Right forelimb (tissue), 1 donor: ENCODE measurements at places on chromosomes 13 and 19.

- DNase-seq, result no peak
These were observed 3.1 kb downstream of the SPC24 start for GRCh38 chr19:11152318-11153062.

DNA sequence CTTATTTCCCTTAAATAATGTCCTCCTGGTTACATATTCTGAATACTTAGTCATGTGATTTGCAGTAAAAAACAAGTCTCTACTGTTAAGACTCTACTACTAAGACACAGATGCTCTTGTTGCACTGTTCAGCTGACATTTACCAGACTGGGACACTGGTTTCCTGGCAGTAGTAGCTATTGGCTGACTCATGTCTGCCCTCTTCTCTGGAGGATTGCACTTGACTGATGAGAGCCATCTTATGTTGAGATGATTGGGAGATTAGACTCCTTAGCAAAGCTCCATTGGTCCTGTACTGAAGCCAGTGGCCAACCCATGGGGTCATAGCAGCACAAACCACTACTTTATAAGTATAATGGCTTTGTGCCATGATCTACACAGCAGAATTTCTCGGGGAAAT is 1672.6 kb upstream of the PCDH20 start:
- DNase-seq, result no peak

DNA sequence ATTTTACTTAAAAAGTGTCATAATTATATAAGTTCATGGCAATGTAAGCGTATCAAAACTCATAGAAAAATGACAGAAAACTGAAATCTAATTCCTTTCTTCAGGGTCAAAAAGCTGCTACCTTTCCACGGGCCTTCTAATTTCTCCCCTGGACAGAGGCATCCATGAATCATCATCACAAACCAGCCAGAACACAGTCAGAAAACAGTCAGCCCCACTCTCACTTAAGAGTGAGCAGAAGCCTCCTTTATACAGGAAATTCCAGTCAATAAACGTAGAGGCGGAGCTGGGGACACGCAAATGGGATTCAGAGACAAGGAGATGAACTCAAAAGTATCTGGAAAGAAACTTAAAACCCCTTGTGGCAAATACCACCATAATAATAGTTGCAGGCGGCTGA is 54.2 kb upstream of the ABCC4 start:
- no peak for DNase-seq

DNA sequence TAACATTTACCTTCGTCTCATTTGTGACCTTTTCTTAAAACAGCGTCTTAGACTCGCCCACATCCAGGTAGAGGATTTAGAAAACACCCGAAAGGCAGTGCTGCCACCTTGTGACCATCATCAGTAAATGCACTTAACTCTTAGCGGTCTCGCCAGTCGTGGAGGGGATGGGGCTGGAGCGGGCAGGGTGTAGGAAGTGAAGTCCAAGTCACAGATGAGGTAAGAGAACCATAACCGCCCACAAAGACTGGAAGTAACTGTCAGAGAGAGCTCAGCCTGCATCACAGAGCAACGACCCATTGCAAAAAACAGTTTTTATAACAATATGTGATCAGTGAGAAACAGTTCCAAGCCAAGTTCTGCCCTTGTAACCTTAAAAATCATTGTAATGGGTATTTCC is 10.7 kb upstream of the CEACAM3 start:
- DNase-seq, result peak; percentile 50

DNA sequence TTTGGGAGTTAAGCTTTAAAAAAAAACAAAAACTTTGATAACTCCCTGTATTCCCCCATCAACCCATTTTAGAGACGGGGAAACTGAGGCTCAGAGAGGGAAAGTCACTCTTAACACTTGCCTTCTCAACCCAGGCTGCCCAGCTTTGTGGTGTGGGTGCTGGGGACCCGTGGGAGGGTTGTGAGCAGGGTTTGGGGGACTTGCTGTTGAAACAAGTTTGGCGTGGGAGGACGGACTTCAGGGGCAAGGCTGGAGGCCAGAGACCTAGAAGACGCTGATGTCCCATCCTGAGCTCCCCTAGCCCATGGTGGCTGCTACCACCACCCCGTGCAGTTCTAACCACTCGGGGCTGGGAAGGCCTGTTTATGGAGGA is 747 bp upstream of the CACTIN start:
- no peak for DNase-seq

GRCh38 chr13:78247362-78247761 is 328.7 kb upstream of the EDNRB start:
- DNase-seq, result no peak

DNA sequence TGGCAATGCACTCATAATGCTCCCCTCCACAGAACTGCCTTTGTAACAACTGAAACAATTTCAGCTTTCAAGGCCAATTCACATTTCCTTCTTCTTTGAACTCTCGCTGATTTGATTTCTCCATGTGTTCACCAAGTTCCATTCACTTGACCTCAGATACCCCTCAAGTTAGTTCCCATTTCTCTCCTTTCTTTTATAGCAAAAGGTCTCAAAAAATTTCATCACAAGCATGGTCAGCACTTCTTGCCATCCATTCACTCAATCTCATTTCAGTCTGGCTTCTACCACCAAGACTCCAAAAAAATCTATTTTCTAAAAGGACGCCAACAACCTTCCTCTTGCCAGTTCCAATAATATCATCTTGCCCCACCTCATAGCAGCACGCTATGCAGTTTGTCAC is 135.7 kb downstream of the DIAPH3 start:
- no peak for DNase-seq

- DNase-seq, result peak; percentile 9
These were observed 76.2 kb downstream of the COL4A1 start for GRCh38 chr13:110230661-110231347.

DNA sequence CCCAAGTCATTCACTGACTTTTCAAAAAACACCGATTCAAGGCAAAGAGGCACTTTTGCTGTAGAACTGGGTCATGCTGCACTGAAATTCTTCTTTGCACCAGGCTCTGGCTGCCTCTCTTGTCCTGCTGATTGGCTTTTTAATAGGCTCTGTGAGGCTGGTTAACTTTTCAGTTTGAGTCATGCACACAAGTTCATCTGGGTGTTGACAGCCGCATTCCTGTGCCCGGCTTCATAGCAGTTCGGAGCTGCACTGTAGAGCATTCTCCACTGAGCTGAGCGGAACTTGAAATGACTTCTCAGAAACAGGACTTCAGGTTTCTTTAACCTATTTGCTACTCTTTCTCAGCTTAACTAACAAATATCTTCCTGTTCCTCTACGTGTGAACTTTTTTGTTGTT is 978.3 kb downstream of the UQCRFS1 start:
- no peak for DNase-seq

DNA sequence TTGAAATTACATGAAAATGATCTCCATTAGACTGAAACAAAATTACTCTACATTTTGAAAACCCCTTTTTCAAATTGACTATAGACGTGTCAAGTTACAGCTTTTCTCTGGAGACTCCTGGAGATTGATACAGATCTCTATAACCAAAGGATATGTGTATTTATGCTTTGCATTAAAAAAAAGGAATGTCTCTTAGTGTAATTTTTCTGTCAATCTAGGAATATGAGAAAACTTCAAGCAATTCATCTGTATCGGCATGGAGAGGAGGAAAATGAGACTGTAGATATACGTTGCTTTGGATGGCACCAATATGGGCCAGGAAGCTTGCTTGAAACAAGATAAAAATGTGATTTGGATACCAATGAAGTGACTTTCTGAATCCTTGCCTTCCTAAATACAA is 286.6 kb downstream of the PCDH9 start:
- DNase-seq, result no peak

GRCh38 chr19:10912619-10913018 is 15.8 kb downstream of the YIPF2 start:
- no peak for DNase-seq

GRCh38 chr13:113839536-113840204 is 24.2 kb downstream of the GAS6 start:
- DNase-seq, result no peak

DNA sequence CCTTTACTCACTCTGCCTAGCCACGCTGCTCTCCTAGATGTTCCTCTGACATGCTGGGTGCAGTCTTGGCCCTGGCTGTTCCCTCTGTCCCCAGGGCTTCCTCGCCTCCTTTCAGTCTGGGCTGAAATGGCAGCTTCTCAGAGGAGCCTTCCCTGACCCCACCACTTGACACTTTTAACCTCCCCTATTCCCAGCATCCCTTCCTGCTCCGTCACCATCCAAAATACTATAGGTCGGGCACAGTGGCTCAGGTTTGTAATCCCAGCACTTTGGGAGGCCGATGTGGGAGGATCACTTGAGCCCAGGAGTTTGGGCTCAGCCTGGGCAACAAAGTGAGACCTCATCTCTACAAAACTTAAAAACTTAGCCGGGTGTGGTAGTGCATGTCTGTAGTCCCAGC is 2.6 kb downstream of the FAM187B start:
- DNase-seq, result no peak

DNA sequence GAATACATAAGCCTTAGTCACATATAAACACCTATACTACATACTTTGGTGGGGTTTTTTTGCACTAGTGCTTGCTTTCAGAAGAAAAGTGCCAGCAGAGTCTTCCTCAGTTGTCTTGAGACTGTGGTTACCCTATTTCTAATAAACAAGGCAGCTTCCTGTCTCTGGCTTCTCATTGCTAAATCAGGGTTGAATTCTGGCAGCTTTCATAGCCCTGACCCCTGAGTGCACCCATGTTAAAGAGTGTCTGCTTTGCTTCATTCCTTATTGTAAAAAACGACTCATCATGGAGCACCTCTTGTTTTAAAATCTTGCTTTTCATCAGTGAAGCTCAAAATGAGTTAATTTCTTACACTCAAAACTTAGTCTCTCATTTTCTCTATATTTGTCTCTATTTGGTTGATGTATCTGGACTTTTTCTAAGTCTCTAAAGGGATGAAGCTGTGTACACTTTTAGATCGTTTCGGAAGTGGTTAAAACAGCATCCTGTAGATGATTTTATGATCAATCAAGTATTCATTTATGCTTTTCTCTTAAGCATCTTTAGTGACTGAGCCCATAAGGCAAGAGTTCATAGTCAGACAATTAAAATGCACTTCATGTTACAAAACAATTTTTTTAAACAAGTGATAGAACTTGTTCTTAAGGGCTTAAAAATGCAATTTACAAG is 72.1 kb downstream of the KLF12 start:
- DNase-seq, result no peak

- no peak for DNase-seq
These were observed 86.2 kb downstream of the TEX29 start for GRCh38 chr13:111406636-111407035.

DNA sequence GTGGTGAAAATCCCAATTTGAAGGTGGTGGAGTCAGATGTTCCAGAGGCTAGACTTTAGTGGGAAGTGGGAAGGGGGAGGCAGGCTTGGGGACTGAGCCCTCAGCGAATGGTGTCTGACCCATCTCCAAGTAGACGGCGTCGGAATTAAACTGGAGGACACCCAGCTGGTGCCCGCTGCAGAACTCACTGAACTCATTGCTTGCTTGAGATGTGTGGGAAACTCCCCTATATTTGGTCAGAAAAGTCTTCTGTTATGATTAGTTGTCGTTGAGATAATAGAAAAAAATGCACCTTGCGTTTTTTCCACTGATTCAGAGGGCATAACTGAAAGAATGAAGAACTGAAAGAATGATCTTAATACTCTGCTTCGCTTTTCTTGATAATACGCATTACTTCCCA is 871 bp upstream of the ZNF583 start:
- no peak for DNase-seq

GRCh38 chr19:7476777-7477494 is 11.9 kb downstream of the PEX11G start:
- DNase-seq, result no peak

DNA sequence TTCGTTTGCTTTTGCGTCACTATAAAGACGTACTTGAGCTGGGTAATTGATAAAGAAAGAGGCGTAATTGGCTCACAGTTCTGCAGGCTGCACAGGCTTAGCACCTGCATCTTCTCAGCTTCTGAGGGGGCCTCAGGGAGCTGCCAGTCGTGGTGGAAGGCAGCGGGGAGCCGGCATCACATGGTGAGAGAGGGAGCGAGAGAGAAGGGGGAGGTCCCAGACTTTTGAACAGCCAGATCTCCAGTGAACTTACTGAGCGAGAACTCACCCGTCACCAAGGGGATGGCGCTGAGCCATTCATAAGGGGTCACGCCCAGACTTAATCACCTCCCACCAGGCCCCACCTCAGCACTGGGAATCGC is 58.7 kb upstream of the F7 start:
- no peak for DNase-seq

DNA sequence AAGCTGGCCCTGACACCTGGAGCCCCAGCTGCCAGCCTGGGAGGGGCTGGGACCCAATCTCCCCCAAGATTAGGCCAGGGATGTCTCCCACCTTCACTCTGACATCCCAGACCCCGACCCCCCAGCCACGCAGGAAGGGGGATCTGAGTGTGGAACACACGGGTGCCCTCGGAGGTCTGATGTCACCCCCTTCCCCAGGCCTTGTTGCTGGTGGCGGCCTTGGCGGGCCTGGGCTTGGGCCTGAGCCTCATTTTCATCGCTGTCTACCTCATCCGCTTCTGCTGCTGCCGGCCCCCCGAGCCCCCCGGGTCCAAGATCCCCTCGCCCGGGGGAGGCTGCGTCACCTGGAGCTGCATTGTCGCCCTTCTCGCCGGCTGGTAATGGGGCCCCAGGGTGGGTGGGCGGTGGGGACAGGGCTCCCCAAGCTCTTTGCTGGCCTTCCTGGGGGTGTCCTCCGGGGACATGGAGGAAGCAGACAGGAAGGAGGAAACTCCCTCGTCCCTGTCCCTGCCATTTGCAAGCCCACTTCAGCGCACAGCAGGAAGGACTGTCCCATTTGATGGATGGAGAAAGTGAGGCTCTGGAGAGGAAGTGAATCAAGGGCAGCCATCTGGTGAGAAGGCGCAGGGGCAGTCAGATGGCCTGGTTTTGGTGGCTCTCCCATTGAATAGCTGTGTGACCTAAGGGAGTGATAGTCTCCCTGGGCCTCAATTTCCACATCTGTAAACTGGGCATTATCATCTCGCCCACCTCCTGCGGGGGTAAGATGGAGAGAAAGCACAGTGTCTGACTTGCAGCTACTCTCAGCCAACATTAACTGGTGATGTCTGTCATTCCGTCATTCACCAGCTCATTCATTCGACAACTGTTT is 3.9 kb downstream of the TTYH1 start:
- DNase-seq, result no peak

DNA sequence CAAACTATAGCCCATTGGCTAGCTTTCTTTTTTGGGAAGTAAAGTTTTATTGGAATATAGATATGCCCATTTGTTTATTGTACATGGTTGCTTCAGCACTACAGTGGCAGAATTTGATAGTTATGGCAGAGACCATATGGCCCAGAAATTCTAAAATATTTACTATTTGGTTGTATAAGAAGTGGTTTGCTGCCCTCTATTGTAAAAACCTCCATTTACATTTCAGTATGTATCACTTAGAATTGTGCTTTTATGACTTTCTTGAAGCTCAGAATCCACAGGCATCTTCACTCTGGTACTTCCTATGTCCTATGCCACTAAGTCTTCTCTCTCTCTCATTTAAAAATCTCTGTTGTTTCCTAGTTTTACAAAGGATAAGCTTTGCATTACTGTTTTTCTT is 37.7 kb downstream of the DLEU7 start:
- DNase-seq, result no peak

- no peak for DNase-seq
These were observed 76.7 kb upstream of the GPR183 start for GRCh38 chr13:99383946-99384345.

GRCh38 chr13:30017880-30018279 is 167.5 kb upstream of the UBL3 start:
- no peak for DNase-seq

- DNase-seq, result no peak
These were observed 63.4 kb downstream of the KCTD12 start for GRCh38 chr13:76822698-76823267.

GRCh38 chr13:66154976-66155375 is 1075.2 kb downstream of the PCDH9 start:
- DNase-seq, result no peak

GRCh38 chr19:45955905-45956608 is 17.6 kb downstream of the NOVA2 start:
- DNase-seq, result no peak
